GM12878 (cell line): ENCODE measurements at places on chromosomes 16 and 17. TPM values are rescaled to one million over a fixed set of nuclear protein-coding genes. Genes with fewer than 3 reads are reported as not detected.

GRCh38 chr17:67388986-67389385, 11.9 kb downstream of the PITPNC1 start:
- no peak for DNase-seq

DNA sequence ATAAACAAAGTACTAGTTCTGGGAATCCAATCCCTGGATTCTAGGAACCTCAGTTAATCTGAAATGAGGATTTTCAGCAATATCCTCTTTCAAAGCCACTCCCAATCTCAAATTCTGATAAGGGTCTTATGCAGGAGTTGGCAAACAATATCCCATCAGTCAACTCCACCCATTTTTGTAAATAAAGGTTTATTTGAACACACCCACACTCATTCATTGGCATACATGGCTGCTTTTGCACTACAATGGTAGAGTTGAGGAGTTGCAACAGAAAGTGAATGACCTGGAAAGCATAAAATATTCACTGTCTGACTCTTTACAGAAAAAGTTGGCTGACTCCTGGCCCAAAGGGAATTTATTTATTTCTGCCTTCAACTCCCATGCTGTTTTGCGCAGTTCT, 157.7 kb upstream of the CDH11 start:
- DNase-seq, result no peak

- no peak for DNase-seq
These were observed 97.9 kb downstream of the C17orf67 start for GRCh38 chr17:56735842-56736241.

GRCh38 chr17:11643851-11644250, 45.6 kb downstream of the DNAH9 start:
- no peak for DNase-seq

- DNase-seq, result no peak
These were observed 48.9 kb downstream of the UBE2G1 start for GRCh38 chr17:4317610-4318009.

PMFBP1 gene
- total RNA-seq, result 1.8 and 1.9 TPM in 2 replicates

OR1A1 gene
- total RNA-seq, result not detected in 2 replicates

GRCh38 chr17:6257336-6257735, 177.6 kb downstream of the AIPL1 start:
- DNase-seq, result no peak

GNG13 gene
- total RNA-seq, result not detected in 2 replicates
